ENCODE measurements at places on chromosomes 12 and 14.

- DNase-seq: no peak
These were observed 25.6 kb upstream of the CPNE8 start for GRCh38 chr12:38930990-38931389.

GRCh38 chr14:51093371-51094281 lies 1.3 kb downstream of the TRIM9 start:
- DNase-seq: no peak

DNA sequence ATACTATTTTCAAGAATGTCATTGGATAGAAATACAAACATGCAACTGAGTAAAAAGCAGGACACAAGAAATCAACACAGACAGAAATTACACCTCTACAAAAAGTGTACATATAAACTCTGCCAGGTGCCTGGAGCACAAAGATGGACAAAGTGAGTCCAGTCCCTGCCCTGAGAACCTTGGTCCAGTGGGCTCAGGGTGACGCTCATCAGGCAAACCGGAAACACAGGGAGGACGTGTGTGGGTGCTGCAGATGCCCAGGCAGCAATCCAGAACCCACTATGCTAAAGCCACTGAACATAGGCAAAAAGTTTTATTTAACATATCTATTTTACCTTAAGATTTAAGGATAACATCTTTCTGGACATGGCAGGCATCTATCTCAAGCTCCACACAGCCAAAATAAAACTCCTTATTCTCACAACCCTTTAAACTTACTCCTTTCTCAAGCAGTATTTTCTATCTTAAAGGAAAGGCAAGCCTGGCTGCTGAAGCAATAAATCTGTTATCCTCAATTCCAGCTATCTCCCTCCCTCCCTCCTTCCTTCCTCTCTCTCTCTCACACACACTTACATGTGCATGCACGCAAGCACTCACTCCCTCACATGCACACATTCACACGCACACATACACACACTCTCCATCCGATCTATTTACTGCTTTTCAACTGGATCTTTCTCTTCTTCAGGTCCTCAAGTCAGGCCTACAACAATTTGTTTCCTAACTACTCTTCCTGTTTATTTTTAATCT lies 10.2 kb downstream of the PPP1R13B start:
- no peak for DNase-seq

DNA sequence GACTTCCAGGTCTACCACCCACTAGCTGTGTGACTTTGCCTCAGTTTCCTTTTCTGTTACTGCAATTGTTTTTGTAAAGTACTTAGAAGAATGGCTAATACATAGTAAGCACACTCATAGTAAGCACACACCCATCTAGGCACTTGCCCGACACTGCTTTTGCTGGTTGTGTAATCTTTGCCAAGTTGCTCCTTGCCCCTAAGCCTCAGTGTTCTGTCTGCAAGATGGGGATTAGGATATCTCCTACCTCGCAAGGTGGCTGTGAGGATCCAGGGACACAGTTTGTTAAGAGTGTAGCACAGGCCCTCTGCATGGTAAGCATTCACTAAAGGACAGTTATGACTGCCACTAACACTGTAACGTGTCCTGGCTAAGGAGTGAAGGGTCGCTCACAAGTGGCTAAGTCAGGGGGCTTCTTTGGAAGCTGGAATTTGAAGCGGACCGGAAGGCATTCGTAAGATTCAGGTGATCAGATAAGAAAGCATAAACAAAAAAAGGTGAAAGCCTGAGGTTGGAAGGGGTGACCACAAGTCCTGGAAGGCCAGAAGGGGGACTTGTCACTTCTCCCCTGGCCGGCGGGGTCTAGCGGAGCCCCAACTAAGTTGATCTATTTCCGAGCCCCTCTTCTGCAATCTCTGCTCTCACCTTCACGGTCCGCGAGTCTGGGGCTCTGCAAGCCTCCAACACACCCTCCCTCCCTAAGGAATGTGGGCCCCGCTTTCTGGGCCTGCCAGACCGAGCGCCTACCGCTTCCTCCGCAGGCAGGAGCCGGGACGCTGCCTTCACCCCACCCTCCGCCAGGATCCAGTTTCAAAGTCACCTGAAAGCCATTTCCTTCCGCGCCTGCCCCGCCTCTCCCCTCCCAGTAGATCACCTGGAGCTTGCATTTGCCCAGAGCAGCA lies 1.5 kb upstream of the PLEKHG3 start:
- DNase-seq: no peak

- DNase-seq: no peak
These were observed 17.0 kb downstream of the DLST start for GRCh38 chr14:74898694-74899093.

DNA sequence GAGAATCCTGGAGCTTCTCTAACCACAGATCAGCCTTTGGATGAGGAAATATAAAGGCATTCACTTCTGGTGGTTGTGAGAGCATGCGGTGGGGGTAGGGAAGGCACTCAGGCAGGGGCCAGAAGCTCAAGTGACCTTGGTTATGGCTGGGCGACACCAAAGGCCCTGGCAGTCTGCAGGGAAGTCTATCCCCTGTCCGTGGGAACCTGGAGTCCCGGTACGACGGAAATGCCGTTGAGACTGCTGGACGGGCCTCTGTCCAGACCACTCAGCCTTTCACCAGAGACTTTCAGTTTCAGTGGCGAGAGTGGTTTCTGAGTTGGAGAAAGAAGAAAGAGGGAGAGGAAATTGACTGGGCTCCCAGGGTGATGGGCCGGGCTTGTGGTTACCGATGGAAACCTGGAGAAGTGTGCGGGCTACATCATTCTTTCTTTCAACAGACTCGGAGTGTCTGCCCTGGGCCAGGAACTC lies 20.9 kb downstream of the ISCA2 start:
- DNase-seq: no peak

DNA sequence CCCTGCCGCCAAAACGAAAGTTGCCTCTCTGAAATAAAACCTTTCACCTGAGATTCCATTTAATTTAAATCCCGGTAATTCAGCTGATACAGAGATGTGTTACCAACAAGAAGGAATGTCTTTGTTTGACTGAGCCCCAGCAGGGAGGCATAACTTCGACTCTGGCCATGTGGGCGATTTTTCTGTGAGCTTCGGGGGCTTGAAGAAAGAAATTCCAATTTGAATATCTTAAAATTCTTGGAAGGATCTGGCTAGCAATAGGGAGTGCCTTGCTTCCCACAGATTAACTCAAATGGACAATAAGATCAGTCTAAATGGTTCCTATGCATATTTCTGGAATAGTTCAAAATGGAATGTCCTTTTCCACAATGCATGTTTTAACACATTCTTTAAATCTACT lies 252.5 kb upstream of the TMPO start:
- DNase-seq: no peak

GRCh38 chr12:110776410-110776809 lies 33.7 kb upstream of the PPP1CC start:
- no peak for DNase-seq

GRCh38 chr14:104186575-104186974 lies 48.2 kb downstream of the KIF26A start:
- DNase-seq: no peak

DNA sequence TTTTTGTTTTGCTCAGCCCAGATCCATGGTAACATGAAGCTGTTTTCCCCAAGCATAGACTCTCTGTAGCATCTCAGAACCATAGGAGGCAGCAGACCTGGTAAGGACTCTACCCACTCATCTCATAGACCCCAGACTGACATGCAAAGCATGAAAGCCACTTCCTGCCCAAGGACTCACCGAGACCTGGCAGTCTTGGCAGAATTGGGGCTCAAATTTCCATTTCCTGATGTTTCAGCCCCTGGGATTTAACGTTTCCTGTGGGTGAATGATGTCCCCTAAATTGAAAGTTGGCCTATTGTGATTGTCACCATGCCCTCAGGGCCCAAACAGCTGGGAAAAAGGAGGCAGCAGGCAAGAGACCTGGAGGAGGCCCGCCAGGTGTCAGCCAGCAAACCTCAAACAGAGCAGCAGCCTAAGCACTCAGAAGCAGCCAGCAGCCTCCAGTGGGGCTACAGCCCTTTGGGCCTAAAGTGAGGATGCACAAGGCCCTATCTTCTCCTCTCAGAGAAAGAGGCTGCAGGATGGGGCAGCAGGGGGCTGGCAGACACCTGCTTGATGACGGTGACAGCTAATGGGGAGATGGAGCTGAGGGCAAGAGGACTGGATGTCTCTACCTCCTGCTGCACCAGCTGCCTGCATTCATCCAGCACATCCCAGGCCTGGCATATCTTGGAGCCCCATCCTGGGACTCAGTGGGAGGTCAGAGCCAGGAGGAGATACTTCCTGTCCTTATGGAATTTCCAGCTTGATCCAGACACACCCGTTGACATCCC lies 8.5 kb downstream of the KRT85 start:
- DNase-seq: no peak

DNA sequence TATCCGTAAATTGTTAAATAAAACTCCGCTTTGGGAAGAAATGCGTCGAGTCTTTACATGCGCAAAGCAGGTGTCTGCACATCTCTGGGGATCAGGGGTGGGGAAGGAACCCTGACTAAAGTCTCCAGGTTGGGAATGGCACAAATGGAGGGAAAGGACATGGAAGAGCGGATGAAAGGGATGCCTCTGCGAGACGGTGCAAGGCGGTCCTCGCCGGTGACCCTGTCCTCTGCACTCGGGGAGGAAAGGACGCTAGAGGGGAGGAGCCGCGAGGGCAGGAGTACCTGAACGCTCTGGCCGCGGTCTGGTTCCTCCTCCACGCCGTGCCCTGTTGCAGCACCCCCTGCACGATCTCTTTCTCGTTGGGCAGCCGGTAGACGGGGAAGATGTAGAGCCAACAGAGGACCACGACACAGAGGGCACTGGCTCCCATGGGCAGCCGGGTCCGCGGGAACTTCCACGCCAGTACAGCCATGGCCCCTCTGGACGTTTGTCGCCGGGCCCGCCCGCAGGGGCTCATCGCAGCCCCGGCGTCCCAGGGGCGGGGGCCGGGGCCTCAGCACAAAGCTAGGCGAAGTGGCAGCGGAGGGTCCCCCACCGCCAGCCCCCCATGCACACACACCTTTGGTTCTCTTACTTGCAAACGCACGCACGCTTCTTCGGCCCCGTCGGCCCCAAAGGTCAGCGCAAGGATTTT lies 646 bp downstream of the ST8SIA1 start:
- DNase-seq: no peak

DNA sequence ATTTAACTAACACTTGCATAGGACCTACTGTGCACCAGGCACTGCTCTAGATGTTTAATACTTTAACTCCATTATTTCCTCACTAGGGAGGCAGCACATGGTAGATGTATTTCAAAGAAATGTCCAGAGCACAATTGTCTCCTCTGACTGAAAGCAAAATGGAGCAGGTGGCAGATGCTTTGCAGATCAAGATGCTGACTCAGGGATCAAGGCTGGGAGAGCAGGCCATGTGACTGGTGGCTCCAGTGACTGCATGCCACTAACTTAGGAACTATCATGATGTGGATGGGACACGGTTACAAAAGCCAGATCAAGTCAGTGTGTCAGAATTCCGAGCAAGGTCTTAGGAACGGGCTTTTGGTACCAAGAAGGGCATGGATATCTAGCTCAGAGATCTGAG lies 28.2 kb downstream of the SERPINA11 start:
- no peak for DNase-seq

DNA sequence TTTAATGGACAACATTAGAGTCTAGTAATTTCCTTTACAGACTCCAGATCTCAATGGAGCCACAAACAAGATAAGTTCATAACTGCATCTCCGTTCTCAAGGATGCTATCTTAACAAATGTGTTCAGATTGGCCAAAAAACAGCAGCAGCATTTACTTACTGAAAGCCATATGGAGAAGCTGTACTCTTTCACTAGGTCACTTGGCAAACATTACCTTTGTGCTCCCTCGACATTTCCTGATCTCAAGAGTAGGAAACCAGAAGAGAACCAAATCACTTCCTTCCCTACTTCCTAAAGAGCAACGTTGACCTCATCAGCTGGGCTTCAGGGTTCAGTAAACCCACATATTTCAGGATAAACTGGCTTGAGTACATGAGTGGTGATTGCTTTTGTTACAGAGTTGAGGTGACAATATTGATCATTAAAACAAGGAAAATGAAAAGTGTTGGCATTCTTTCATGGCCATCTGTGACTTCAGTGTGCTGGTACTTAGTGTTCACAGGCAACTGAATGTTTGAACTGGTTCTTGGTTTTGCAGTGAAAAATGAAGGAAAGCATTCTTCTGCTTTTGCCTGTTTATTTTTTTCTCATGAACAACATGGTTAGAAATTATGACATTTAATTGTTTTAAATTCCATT lies 449.6 kb downstream of the TMEM117 start:
- no peak for DNase-seq

GRCh38 chr12:57852620-57853500 lies 6.3 kb upstream of the CTDSP2 start:
- no peak for DNase-seq

- no peak for DNase-seq
These were observed 117.1 kb downstream of the NAV3 start for GRCh38 chr12:77947746-77948145.

GRCh38 chr12:93704122-93704521 lies 26.9 kb downstream of the CRADD start:
- no peak for DNase-seq

DNA sequence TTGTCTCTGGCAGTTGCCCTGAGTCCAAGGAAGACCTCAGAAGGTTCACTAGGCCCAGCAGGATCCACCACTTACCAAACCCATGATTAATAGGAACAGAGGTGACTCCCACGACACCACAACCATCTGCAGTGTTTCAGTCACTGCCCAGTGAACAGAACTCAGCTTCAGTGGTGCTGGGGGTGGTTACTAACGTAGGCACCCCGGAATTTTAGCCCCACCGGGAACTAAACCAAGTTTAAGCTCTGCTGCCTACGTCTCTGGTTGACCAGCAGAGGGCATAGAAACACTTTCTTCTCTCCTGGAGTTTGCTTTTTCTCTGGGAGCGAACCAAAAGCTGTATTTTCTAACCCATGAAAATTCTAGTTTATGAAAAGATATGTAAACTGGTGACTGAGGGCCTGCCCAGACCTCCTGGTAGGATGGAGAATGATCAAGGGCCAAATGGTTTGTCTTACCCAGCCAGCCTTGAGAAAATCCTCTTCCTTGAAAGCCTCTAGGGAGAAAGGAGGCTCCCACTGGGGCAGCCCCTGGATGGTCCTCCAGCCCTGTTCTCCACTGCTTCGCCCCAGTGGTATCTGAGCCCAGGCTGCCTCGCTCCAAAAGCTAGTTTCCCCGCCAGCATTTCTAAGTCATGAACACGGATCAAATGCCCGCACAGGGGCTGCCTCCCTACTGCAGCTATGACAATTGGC lies 379.8 kb downstream of the DPF3 start:
- DNase-seq: no peak

DNA sequence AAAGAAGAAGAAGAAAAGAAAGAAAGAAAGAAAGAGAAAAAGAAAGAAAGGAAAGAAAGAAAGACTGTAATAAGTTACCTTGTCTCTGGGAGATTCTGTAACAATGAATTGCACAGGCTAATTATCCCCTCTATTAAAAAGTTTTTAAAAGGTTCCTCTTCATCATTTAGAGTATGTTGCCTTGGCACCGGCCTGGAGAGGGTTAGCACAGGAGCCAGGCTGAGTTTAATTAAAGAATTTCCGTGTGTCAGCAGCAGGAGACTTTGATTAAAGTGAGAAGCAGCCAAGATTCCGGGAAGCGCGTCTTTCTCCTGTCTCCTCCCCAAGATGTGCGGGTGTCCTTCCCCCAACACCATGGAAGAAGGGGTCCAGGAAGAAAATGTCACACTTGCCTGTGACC lies 92.8 kb upstream of the ETV6 start:
- DNase-seq: no peak
